AG04449 (cell line): ENCODE measurements at places on chromosomes 2 and 18.

DNA sequence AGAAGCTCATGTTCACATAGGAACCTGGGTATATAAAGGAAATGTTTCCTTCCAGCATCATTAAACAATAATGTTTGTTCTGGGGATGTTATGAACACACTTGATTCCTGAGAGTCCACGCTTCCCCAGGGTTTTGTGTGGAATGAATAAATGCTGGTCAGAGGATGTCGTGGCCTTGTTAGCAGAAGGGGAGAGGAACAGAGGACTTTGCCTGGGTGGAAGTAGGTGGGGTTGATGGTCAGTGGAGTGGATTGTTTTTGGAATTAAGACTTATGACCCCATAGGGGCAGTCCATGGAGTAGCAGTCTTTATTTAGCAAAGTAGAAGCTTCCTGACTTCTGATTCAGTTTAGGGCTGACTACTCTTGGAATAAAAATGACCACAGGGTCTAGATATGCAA, 139.6 kb downstream of the MYO1B start:
- DNase-seq = no peak

GRCh38 chr18:48422947-48423378, 13.8 kb upstream of the ZBTB7C start:
- no peak for DNase-seq

DNA sequence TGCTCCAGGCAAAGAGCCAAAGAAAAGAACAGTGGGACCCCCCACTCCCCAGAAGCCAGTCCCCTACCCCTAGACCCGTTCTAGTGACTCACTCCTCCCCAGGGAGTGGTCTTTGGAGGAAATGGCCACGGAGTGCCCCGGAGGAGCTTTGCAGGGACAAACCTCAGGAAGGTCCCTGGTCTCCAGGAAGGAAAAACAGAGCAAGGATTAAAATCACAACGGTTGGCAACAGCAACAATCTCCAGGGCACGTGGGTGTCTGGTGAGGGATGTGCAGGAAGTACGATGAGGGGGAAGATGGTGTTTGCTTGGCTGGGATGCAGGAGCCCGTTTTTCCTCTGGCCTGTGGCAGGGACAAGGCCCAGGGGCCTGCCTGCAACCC, 135.0 kb downstream of the SMAD2 start:
- no peak for DNase-seq

GRCh38 chr2:218152777-218153176, 14.0 kb downstream of the CXCR1 start:
- DNase-seq = no peak

DNA sequence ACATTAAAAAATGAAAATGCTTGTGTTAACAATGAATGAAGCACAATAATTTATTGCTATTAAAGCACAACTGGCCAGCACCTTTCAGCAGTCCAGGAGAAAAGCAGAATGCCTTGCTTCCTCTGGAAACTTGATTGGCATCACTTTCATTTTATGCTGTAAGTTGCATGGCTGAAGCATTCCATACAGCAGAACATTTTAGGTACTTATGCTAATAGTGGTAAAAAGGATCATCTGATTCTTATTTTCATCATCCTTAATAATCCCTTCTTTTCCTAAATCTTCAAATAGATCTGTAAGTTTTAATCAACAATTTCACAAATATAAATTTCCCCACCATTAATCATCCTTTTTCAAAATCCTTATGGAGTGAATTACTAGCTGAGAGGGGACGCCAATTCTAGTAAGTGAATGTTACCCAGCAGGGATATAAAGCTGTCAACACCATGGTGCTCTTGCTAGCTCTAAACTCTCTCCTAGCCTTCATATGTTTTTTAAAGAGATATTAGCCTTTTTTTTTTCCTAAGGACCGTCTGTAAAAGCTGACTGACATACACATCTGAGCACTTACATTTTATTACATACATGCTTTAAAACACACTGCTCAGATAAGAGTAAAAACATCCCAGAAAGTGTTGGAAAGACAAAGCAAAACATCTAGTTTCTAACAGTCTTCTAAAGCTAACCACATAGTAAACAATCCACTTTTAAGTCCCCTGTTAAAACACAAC, 5.3 kb downstream of the SATB2 start:
- DNase-seq = no peak

DNA sequence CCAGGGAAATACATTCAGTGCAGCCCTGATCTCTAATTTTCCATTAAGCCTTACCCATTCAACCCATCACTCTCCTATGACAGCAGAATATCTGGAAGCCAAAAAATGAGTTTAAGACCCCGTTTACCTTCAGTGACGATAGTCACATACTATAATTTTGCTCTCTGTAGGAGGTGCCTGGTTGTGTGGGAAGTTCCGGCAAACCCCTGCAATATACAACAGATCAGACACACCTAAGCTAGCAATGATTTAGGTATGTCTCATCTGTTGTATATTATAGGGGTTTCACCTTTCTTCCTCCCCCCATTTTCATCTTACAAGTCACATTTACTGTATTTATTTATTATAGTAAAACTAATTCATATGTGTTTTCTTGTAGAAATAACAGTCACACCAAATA, 101.7 kb downstream of the DOCK10 start:
- no peak for DNase-seq

- peak; percentile 57 for DNase-seq
These were observed 3.5 kb downstream of the RBM43 start for GRCh38 chr2:151258121-151258520.

DNA sequence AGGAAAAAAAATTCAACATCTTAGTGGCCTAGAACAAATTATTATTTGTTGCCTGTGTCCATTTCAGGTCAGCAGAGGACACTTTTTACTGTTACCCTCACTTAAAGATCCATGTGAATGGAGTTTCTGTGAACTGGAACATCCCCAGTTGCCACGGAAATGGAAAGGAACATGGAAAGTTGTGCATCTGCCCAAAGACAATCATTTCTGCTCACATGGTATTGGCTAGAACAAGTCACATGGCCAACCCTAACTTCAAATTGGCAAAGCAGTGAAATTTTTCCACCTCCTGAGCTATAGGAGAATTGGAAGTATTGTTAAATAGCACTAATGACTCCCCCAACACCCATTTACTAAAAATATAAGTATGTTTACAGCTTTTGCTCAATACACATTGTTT, 71.2 kb upstream of the CCBE1 start:
- DNase-seq = no peak

GRCh38 chr18:60599267-60599666, 226.7 kb upstream of the MC4R start:
- no peak for DNase-seq

GRCh38 chr2:29786361-29786760, 135.0 kb downstream of the ALK start:
- no peak for DNase-seq

DNA sequence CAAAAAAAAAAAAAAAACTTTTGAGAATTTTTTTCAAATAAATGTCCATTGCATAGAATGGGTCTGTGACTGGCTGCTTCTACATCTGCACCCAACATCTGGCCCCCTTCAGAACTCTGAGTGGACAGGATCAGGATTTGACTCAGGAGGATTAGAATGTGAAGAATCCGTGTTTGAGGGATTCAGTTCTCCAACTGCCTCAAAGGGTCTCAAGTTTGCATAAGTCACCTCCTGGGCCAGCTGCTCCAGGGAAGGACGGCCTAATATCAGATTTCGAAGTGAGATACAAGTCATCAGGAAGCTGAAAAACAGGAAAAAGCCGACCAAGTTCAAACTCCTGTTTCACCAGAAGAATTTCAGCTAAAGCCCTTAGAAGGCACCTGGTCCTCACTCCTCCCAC, 10.9 kb downstream of the MAT2A start:
- peak; percentile 63 for DNase-seq

DNA sequence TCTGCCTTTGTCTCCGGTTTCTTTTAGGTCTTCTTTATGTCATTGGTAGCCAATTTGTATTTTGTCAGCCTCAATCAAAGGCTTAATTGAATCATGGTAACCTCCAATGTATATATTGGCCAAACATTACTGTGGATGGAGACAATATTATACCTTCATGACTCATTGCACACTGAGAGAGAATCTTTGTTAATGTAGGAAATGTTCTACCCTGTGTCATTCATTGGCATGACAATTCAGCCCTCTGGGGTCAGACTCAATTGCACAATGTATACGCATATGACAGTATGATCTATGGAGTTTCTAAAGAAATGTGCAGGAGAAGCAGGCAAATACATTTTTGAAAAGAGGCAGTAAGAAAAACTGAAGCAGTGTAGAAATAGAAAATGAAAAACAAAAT, 162.6 kb downstream of the PDE11A start:
- no peak for DNase-seq

GRCh38 chr2:12688091-12688490, 28.6 kb upstream of the TRIB2 start:
- no peak for DNase-seq
